ENCODE measurements at places on chromosomes 2 and 18.

DNA sequence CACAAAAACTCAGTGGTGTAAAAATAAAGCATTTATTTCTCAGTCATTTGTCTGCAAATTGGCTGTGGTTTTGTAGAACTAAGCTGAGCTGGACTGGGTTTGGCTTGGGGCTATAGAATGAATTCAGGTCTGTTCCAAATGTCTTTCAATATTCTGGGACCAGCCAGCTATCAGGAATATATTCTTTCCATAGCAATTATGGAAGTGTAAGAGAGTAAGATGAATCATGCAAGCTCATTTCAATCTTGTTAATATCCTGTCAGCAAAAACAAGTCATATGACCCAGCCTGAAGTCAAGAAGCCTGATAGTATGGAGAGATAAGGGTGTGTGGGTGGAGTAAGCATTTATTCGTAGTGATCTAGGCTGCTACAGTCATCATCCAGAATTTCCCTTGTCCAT lies 481.0 kb upstream of the CDH2 start:
- no peak for DNase-seq

- no peak for DNase-seq
Measured at GRCh38 chr18:49638209-49638785, 76.4 kb downstream of the LIPG start.

- no peak for DNase-seq
Measured at GRCh38 chr2:240013343-240013742, 11.8 kb downstream of the NDUFA10 start.

GRCh38 chr2:25528173-25528572 lies 145.2 kb downstream of the DTNB start:
- DNase-seq: no peak

- DNase-seq: no peak
Measured at GRCh38 chr2:238233625-238234024, 6.2 kb downstream of the HES6 start.

- DNase-seq: no peak
Measured at GRCh38 chr2:227826019-227826521, 12.4 kb downstream of the CCL20 start.

- DNase-seq: no peak
Measured at GRCh38 chr2:11319939-11320338, 24.5 kb downstream of the ROCK2 start.

DNA sequence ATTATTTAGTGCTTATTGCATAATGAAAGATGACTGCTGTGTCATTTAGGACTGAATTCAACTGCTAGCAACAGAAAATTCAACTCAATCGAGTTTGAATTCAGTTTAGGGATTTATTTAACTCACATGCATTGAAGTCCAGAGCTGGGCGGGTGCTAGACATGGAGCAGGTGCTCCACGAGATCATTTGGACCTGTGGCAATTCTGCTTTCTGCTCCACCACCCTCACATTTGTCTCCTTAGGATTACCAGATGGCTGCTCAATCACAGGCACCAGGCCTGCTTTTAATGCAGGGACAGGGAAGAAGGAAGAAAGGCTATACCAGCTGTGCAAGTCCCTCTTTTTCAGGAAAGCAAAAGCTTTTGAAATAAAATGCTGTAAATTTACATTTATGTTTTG lies 572.9 kb upstream of the SLC8A1 start:
- DNase-seq: no peak

GRCh38 chr2:150700666-150701580 lies 213.5 kb upstream of the RND3 start:
- DNase-seq: no peak

DNA sequence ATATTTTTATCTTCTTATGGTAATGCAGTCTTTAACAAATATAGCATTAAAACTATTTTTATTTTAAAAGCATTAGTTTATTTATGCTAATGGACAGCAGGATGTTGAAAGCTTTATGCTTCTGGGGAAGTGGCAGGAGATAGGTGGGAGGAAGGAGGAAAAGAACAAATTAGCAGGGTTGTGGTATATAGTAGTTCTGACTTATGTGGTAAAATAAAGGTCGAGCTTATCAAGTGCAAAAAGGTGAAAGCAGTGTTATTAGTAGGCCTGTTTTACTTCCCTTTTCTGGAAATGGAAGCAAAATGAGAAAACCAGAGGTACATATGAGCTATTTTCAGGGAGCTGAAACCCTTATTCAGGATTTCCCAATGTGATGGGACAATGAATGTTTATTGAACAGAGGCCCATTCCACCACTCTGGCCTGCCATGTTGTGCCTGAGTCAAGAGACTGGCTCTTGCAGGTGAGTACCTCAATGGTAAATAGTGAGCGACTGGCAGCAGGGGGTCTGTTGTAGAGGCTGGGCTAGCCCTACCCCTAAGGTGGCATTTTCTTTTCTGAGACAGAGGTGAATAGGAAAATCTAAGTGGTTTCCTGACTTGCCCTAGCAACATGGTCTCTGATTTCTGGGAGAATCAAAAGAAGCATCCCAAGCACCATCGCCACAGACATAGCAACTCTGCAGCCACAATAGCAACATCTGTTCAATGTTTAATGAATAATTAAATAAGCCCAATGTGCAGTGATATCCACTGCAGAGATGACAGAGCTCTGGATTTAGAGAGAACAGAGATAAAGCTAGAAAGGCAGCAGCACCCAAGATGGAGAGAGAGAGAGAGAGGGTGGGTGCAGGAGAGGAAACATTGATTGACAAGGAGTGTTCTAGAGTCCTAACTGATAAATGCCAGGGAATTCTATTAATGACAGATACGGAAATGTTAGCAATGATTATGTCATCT lies 119.7 kb downstream of the UPP2 start:
- no peak for DNase-seq

- DNase-seq: no peak
Measured at GRCh38 chr2:12955864-12956263, 239.1 kb downstream of the TRIB2 start.

DNA sequence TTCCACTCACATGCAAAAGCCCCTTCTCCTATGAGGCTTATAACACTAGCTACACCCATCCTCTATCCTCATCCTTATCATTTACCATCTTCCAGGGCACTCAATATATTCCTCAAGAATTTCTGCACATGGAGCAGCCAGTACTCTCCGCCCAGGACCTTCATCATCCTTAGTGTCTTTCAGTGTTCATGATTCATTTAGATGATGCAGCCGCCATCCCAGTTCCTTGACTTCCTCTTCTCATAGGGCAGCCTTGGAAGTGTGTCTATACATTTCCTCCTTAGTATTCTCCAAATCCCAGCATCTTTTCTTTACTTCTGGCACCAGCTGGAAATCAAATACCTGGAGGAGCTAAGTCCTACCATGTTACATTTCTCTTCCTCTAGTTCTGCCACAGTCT lies 3.0 kb upstream of the ITSN2 start:
- no peak for DNase-seq

DNA sequence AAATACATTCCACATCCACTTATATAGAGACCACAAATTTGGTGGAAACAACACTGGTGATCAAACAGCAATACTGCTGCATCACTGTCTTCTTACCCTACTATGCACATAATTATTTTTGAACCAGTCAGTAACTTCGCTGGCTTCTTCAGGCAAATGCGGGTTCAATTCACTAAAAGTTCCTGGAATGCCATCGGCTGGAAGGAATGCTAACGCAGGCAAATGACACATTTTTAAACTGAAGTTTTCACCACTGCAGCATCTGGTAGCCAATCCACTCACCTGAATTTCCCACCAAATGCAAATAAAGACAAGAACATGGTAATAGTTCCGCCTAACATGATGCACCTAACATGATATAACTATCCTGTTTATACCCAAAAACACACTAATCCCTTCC lies 10.0 kb upstream of the HDHD2 start:
- DNase-seq: no peak

GRCh38 chr2:8453904-8454302 lies 228.0 kb upstream of the ID2 start:
- no peak for DNase-seq

DNA sequence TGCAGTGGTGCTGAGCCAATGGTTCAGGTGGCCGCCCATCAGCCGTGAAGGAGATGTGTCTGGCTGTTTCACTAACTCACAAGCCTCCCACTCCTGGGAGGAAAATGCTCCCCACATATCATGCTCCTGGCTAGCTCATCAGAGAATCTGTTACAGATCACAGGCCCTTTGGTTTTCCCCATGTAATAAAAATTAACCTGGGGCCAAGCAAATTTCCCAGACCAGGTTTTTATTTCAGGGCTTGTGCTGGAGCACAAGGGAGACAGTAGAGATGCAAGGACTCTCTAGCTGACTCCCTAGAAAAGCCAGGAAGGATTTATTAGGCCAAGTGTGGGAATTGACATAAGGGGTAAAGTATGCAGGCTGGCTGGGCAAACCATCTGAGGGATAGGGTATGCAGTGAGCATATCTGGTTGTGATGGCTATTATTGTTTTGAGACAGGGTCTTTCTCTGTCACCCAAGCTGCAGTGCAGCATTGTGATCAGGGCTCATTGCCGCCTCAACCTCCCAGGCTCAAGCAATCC lies 40.6 kb upstream of the CCBE1 start:
- DNase-seq: no peak

DNA sequence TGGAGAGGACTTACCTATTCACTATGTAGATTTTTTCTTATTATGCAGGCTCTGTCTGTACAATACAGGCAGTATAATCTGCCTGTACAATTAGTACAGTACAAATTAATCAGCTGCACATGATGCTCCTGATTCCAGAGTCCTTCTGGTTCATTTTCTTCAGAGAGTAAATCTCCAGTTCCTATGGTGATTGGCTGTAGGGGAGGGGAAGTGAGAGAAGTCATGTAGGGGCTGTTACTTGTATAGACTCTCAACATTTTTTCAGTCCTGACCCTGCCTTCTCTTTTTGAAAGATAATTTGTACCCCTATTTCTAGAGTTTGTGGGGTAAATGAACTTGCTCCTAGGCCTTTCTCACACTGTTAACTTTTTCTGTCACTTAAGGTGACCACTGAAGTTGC lies 54.5 kb downstream of the PTPN4 start:
- DNase-seq: no peak

- DNase-seq: peak; percentile 24
Measured at GRCh38 chr2:165582409-165582808, 112.9 kb downstream of the CSRNP3 start.

- no peak for DNase-seq
Measured at GRCh38 chr2:101231240-101231639, 21.4 kb upstream of the CNOT11 start.

DNA sequence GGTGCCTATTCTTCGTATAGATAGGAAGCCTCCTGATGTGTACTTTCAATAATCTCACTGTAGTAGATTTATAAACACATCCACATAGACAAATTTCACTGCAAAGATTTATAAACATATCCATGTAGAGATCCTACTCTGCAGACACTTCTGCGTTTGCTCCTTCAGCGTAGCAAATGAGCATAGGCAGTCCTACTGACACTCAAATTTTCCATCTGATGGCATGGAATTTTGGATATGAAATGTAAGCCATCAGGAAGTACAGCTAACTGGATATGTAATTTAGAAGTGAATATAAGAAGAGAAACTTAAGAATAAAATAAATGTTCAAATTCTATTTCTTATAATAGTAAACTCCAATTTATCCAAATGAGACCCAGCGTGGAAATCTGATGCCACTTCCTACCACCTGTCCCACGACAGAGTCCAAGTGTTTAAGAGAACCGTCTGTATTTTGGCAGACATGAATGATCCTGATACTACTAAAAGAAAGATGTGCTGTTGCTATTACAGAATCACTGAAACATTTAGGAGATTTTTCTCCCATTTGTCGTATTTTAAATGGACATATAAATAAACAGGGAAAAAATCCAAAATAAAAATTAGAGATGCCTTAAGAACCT lies 86.0 kb downstream of the DTNA start:
- no peak for DNase-seq

DNA sequence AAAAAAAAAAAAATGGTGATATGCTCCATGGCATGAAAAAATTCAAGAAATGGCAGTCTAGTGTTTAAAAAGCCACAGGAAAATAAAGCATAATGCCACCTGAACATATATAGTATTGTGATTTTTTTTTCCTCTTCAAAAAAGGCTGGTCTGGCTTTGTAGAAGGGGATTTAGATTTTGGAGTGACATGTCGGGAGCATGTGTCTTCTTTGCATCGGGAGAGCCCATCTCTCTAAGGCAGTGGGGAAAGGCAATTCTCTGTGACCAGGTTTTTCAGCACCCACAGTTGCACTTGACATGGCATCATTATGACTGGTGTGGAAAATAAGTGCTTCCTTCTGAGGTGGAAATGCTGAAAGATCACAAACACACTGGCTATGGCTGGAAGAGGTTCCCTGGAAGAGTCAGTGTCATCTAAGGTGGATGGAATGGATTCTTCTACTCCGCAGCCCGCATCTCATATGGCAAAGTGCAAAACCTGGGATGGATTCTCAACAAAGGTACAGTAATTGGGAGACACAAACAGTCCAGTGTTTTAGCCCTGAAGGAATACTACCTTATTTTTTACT lies 172.5 kb downstream of the AGAP1 start:
- DNase-seq: peak; percentile 64

DNA sequence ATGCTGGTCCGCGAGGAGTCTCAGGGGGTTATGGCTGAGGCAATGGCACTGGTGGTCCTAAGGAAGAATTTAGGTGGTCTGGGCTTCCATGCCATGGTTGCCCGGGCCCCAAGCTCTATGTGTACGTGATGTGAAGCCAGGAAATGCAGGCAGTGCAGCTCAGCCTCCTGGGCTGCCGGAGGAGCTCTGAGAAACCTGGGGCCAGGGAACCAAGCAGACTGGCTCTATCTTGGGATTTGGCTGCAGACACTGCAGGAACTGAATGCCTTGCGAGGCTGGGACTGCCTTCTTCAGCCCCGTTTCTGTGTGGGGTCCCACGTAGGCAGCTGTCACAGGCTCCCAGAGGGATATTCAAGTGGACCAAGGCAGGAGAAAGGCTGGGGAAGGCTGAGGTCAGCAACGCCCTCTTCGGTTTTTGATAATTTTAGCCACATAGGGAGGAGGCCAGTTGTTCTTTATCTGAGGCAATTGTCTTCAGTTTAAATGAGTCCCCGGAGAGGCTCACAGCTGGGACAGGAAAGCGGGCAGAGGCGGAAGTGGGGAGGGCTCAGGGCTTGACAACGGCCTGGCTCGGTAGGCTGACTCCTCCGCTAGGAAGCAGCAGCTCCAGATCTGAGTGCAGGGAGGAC lies 77.7 kb downstream of the RHOB start:
- DNase-seq: peak; percentile 66

DNA sequence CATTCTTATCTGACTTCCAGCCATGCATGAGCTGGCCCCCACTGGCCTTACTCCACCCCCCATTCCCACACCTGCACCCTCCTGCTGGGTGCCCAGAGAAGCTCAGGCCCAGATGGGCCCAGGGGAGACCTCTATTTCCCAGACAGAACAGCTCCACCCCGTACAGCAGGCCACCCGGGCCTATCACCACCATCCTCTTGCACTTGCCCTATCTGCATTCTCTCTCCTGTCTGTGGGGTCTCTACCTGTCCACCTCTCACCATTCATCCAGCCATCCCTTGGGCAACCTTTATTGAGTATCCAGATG lies 25.3 kb upstream of the TNS1 start:
- no peak for DNase-seq

Measured in femur (tissue), 1 donor.